GM12892 (cell line): ENCODE measurements at places on chromosomes 1 and 21.

GRCh38 chr1:42941640-42942330 is 16.9 kb downstream of the SLC2A1 start:
- no peak for DNase-seq

DNA sequence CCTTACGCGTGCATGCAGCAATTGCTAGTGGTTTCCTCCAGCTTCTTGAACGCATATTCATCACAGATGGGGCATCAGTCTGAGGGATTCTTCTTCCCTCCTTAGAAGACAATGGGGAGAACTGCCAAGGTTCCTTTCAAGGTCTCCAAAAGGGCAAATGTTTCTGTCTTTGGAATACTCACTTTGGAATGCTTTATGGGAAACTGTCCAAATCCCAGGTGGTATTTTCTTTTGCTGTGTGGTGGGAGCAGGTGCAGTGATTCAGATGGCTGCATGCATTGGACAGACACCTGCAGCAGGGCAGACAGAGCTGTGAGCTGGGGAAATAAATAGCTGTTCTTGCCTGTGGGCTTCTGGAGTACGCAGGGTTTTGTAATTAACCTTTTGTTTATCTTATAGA is 40.5 kb downstream of the URB2 start:
- no peak for DNase-seq

GRCh38 chr1:83516369-83516768 is 482.6 kb downstream of the TTLL7 start:
- DNase-seq, result no peak

GRCh38 chr1:180606155-180606554 is 25.7 kb upstream of the XPR1 start:
- DNase-seq, result no peak

- no peak for DNase-seq
These were observed at the start of gene CHD5 for GRCh38 chr1:6180268-6180706. Gene CHD5, minus strand, starts transcription at chr1:6180321. Its CDS starts 298 bp downstream, at chr1:6180023.
